MCF 10A (cell line): ENCODE measurements at places on chromosomes 4 and X.
A peak's percentile ranks its signal among the peaks of the same experiment; 100 is the strongest.

DNA sequence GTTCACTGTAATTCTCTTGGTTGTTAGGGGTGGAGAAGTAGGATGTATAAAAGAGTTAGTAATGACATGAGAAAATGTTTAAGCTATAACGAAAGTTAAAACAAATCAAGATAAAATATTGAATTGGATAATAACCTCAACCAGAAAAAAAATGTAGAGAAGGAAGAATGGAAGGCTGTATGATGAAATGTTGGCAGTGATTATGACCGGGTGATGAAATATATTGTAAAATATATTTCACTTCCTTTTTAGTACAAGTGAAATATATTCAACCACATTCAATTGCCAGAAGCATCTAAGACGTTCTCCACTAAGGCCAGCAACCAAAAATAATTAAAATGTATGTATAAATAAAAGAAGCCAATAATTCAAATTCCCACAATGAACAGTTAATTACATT, 309.3 kb upstream of the FGF13 start:
- DNase-seq = peak; percentile 5

DNA sequence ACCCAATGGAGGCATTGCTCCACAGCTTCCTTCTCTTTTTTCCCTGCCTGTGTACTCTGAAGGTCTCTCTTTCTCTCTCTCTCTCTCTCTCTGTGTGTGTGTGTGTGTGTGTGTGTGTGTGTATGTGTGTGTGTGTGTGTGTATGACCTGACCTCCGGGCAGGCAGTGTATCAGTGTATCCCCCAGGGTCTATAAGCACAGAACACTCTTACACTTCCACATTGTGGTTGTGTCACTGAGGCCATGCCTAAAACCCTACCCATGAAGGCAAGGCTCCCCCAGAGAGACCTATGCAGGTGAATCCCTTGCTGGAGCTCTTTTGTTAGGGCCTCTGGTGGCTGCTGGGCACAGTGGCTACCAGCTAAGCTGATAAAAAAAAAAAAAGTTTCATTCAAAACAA, 300.4 kb upstream of the BMP3 start:
- no peak for DNase-seq

GRCh38 chr4:87762311-87762710, 37.0 kb upstream of the IBSP start:
- no peak for DNase-seq

DNA sequence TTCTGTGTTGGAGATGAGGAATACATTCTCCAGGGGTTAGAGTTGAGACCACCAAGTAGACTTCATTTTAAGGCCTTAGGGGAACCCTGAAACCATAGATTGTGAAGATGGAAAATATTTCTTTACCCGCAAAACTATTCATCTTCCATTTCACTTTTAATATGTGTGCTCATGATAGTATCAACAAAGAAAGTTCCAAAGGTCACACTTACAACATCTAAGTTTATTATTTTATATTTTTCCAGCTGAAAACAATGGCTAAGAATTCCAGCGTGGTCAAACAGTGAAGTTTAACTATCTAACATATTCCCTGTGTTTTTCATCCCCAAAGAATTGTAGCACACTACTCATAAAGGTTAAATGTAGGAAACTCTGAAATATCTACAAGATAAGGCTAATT, 214.5 kb upstream of the GIMD1 start:
- DNase-seq = no peak

DNA sequence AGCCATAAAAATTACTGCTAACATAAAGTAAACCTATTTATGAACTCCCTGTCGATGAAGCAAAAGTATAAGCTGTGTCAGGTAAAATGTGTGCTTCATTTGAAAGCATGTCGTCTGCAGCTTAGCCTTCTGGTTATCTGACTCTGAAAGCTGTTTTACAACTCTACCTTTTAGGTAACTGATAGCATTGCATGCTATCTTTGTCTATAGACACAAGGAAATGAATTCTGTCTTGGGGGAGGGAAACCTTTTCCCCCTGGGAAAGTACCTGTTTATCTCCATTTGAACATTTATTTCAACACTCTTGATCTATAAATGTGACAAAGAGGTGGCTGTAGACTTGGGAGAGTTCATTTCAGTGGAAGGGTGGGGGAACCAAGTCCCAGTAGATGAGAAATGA, 51.4 kb downstream of the RAB40A start:
- DNase-seq = no peak

DNA sequence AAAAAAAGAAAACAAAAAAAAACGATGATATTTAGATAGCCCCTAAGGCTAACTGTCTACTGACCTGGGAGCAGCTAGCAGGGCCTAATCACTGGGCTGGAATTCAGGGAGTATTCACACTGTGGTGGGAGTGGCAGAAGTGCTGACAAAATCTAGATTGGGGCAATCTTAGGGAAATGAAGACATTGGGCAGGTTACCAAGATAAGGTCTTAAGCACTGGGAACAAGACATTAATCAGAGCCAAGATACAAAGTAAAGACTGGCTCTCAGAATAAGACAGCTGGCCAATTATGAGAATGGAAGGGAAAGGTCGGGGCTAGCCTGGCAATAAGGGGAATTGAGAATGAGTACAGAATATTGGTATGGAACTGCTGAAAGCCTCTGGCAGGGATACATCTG, 100.2 kb upstream of the GRIA3 start:
- peak; percentile 79 for DNase-seq

GRCh38 chr4:6079965-6080364, 61.7 kb upstream of the C4orf50 start:
- DNase-seq = no peak

GRCh38 chr4:130640592-130640991, 1544.6 kb downstream of the C4orf33 start:
- DNase-seq = no peak

DNA sequence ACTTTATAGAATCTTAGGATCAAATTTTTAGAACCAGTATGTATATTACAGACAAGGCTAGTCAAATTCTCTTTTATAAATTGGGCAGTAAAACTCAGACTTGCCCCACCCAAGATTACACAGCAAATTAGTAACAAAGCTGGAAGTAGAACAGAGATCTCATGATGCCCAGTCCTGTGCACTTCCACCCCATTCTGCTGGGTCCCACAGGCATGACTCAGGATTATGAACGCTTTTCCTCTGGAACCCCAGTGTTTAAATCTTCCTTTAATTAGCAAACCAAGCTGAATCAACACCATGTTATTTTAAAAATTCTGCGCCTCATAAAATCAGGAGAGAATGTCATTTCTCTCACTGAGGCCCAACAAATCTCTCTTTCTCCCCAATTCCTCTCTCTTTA, 1.5 kb upstream of the IL13RA2 start:
- no peak for DNase-seq

DNA sequence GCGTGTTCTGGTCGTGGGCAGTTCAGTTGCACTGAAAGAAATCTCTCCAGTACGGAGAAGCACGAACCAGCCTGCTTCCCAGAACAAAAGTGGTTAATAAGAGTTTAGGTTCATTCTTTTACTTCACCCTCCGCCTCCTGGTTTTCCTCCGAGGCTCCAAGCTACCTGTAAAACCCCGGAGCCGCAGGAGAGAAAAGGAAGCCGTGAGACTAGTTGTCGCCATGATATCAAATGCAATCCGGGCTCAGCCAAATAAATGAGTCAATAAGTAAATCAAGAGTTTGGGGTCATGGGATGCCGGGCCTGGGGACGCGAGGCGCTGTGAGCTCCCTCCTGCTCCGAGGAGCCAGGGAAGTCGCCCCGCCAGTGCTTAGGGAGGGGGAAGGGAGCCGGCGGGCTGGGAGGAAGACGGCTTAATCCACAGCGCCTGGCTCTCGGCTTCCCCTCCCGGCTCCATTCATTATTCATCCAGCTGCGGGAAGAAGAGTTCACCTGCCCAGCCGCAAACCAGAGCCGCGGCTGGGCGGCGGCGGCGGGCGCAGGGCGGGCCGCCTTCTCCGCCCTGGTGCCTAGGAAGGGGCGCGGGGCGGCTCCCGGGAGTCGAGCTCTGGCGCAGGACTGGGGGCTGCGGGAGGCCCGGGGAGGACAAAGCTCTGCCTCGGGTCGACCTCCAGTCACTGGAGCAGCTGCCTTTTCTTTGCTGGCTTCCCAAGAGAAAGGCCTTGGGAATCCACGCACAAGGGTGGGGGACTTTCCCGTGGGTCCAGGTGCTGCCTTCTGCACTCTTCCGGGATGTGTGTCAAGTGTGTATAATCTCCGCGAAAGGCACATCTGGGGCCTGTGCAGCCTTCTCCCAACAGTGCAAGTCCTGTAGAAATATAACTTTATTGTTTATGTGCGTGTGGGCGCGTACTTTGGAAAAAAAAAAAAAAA, 1.7 kb downstream of the FRAS1 start:
- peak; percentile 62 for DNase-seq

DNA sequence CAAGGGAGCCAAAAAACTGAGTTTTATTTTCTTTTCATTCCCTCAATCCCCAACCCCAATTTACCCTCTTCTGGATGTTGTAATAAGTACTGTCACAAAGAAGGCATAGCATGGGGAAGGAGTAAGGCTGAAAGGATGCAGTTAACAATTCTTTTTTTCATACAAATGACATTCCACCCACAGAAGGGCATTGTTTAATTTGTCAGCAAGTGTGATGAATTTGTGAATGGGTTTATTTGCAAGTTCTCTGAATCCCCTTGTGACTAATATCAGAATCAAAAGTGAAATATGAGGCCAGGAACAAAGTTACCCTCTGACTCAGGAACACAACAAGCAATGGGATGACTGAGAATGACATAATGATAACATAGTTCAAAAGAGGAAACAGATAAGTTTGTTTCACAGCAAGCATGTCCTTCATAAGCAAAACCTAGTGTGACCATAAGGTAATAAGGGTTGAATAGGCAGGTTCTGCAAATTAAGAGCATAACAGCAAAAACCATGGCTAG, 2.1 kb downstream of the GEMIN8 start:
- peak; percentile 70 for DNase-seq

GRCh38 chr4:47572981-47573380, 87.9 kb downstream of the ATP10D start:
- DNase-seq = no peak

GRCh38 chr4:25567253-25567652, 88.4 kb upstream of the SLC34A2 start:
- DNase-seq = no peak
